ENCODE measurements at places on chromosomes 7 and 10.

- no peak for DNase-seq
Measured at GRCh38 chr7:155322530-155322929, 24.9 kb downstream of the INSIG1 start.

GRCh38 chr7:49367072-49367471 lies 406.4 kb upstream of the VWC2 start:
- no peak for DNase-seq

- DNase-seq: no peak
Measured at GRCh38 chr10:95312257-95312656, 21.5 kb upstream of the PDLIM1 start.

- no peak for DNase-seq
Measured at GRCh38 chr7:16446508-16446907, 19.0 kb downstream of the SOSTDC1 start.

- DNase-seq: no peak
Measured at GRCh38 chr10:128189176-128189575, 63.0 kb upstream of the MKI67 start.

- no peak for DNase-seq
Measured at GRCh38 chr10:113069595-113069994, 119.5 kb downstream of the TCF7L2 start.

DNA sequence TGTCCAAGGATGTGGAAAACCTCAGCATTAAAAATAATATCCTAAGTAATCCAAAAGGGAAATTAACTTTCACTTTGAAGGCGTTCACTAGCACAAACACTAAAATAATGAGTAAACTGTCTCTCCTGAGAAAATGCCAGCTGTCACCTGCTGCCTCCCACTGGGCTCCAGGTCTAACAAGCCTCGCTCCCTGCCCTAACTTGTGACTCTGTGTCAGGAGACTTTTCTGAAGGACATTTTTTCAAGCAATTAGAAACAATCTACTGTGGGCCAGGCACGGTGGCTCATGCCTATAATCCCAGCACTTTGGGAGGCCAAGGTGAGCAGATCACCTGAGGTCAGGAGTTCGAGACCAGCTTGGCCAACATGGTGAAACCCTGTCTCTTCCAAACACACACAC lies 72.8 kb upstream of the GLCCI1 start:
- DNase-seq: no peak

DNA sequence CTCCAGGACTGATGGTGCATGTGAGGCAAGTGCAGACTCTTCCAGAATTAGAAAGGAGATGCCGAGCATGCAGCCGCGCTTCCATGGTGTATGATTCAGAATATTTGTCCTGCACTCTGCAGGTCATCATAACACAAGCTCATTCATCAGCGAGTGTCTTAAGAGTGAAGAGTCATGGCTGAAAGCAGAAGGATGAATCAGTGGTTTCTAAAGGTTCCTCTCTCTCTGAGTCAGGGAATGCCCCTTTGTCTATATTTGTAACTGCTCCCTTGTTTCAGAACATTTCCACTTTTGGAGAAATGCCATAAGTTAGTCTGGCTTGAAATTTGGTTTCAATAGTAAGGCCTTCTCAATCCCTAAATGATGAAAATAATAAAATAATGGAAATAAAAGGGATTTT lies 52.3 kb downstream of the HECW1 start:
- DNase-seq: no peak

- DNase-seq: peak; percentile 41
Measured at GRCh38 chr7:1609023-1609422, 39.2 kb upstream of the PSMG3 start.

GRCh38 chr10:44008270-44008916 lies 359.7 kb upstream of the ZNF32 start:
- DNase-seq: peak; percentile 75
